ENCODE measurements at places on chromosomes 5 and 9.

GRCh38 chr9:37639841-37640240, 10.9 kb upstream of the FRMPD1 start:
- DNase-seq = no peak

- DNase-seq = no peak
These were observed 52.3 kb downstream of the CAST start for GRCh38 chr5:96714450-96714849.

- no peak for DNase-seq
These were observed 190.5 kb downstream of the DENND1A start for GRCh38 chr9:123739387-123739786.

GRCh38 chr5:40141418-40141817, 538.3 kb upstream of the PTGER4 start:
- no peak for DNase-seq

DNA sequence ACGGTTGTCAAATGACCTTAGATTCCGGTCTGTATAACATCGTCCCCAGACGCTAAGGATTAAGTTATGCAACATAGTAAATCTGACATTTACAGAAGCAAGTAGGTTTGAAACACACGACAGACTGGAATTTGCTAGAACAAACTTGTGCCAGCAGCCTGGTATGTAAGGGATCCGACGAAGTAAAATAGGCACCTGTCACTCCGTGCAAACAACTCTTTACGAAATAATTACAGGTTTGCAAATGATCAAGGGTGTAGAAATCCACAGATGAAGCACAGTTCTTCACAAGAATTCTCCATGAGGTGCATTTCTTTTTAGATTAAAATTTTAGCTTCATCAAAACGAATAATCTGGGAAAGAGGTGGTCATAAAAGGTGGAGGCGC, 508 bp downstream of the MOCS2 start:
- DNase-seq = no peak

- no peak for DNase-seq
These were observed 44.2 kb downstream of the CD180 start for GRCh38 chr5:67152400-67152799.

DNA sequence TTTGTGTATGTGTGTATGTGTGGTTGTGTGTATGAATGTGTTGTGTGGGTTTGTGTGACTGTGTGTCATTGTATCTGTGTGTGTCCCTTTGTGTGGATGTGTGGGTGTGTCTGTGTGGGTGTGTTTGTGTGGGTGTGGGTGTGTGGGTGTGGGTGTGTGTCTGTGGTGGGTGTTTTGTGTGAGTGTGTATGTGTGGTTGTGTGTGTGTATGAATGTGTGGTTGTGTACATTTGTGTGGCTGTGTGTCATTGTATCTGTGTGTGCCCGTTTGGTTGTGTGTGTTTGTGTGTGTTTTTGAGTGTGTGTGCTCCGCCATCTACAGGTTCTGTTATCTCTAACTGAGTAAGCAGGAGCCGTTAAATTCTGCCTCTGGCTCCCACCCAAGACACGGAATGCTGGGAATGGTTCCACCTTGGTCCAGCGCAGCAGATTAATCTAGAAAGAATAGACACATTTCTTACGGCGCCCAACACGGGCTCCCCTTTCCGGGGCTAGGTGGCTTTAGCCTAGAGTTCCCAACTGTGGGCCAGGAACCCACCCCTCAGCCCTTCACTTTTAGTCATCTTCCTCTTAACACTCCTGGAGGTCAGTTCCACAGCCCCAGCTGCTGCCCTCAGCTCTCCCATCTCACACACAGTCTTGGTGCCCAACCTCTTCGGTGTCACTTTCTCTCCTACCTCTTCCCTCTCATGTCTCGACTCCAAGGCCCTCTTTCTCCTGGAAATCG, 197.1 kb downstream of the TTLL11 start:
- no peak for DNase-seq

DNA sequence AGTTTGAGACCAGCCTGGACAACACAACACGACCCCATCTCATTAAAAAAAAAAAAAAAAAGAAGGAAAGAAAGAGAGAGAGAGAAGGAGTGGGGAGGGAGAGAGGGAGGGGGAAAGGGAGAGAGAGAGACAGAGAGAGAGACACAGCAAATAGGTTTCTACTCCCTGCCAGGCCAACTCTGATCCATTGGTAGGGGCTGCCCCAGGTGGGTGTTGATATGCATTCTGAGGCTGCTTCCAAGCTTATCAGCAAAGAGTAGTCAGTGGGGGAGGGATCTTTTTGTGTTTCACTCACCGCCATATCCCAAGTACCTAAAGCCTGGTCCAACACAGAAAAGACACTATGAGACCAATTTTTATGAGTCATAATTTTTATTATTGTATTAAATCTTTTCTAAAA, 57.0 kb upstream of the SAP30L start:
- no peak for DNase-seq

GRCh38 chr5:131630208-131630962, 4.6 kb downstream of the RAPGEF6 start:
- DNase-seq = no peak

DNA sequence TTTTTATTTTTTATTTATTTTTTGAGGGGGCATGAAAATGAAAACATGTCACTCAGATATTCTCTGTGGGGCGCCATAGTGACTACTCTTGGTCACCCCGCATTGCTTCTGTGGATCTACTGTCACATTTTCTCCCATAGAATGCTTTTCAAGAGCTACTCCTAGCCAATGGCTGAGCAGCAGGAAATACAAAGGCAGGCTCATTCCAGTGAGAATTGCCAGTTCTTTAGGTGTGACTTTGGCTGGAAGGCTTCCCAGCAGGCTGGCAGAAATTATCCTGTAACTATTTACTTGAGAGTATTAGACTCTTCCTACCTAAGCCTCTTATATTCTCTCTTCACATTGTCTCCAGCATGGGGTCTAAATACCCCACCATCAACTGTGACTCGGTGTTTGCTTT, 21.0 kb upstream of the PTPRD start:
- no peak for DNase-seq

GRCh38 chr5:161167016-161167767, 315.2 kb upstream of the ATP10B start:
- no peak for DNase-seq

- DNase-seq = no peak
These were observed 216.9 kb upstream of the TMEM161B start for GRCh38 chr5:88485531-88485930.

DNA sequence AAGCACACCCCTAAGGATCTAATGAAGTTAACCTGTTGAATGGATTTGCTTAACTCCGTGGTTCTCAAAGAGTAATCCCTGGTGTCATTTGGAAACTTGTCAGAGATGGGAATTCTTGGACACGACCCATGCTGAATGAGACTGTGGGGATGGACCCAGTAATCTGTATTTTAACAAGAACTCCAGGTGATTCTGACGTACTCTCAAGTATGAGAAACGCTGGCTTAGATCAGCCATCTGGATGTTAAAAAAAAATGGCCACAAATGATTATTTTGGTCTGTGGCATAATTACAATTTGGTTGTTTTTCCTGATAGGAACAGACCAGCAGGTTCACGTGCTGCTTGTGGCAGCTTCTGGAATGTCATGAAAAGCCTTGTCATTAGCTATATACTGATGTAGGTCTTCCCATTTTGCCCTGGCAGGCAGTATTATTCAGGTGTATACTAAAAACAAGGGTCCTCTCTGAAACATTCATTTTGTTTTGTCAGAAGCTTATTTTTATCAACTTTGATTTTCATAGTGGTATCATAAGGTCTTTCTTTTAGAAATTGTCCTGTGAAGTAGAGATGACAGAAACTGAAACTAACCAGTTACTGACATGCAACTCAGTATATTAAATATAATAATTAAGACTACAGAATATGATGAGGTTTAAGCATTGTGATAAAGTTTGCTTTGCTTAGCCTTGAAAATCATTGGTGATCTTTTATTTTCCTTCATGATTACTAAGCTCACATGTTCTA, 15.4 kb downstream of the CPEB4 start:
- DNase-seq = no peak

GRCh38 chr9:96417661-96418082, 498 bp downstream of the ZNF367 start:
- peak; percentile 35 for DNase-seq

DNA sequence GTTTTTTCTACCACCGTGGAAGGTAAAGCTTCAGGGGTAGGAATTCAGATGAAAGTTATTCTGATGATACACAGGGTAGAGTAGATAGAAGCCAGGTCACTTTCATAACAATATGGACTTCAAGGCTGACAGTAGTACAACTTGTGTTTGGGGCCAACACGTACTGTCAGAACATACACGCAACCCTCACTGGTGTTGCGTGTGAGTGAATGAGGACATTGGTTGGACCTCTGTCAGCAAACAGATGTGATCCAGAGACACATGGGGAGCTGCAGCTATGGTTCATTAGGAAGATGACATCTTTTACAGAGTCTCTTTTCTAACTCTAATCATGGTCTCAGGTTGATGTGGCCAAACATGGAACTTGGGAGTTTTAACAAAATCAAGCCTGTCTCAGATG, 70.1 kb upstream of the MOCS2 start:
- no peak for DNase-seq

- no peak for DNase-seq
These were observed 2031.7 kb downstream of the EFNA5 start for GRCh38 chr5:105639068-105639467.

GRCh38 chr5:161027763-161028162, 175.8 kb upstream of the ATP10B start:
- DNase-seq = no peak

GRCh38 chr5:66646570-66646969, 50.4 kb downstream of the MAST4 start:
- no peak for DNase-seq

- no peak for DNase-seq
These were observed 172.1 kb upstream of the PPP1R2B start for GRCh38 chr5:156677963-156678362.

DNA sequence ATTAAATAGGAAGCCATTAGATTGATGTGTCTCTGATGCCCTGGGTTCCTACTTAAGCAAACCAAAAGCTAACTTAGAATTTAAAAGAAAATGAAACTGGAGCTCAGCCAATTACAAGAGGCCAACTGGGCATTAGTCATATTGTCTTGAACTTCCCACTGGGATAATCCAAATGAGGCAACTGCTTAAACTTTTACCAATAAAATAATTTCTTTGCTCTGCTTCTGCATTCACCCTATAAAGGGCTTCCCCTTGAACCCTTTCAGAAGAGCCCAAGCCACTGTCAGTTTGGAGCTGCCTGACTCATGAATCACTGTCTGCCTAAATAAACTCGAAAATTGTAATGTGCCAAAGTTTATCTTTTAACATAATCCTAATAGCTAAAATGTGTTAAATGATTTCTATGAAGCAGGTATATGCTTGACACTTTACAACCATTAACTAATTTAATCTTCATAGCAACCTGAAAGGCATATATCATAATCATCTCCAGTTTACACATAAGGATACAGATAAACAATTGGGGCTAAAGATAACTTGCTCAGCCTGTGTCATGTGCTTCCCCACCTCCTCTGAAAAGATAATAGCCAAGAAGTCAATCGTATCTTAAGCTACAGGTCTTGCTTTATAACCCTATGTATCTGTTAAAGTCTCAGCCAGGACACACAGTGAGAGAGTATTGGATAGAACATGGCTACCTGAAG, 11.5 kb downstream of the GPR150 start:
- DNase-seq = no peak

GRCh38 chr5:168370831-168371230, 79.4 kb downstream of the WWC1 start:
- no peak for DNase-seq

DNA sequence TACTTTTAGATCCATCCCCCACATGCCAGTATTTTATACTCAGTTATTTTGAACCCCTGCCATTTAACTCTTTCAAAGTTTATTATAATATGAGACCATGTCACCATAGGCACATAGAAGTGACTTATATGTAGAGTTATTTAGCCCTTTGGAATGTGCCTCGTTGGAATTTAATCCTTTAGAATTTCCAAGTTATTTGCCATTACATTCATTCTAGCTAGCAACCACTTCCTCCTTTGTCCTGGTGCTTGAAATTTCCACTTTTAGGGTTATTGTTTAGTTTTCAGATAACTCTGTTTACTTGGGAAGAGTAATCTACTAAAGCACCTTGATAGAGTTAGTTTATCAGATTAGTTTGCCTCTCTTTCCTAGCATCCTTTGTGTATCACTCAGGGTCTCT, 82.8 kb upstream of the TLE1 start:
- DNase-seq = no peak

DNA sequence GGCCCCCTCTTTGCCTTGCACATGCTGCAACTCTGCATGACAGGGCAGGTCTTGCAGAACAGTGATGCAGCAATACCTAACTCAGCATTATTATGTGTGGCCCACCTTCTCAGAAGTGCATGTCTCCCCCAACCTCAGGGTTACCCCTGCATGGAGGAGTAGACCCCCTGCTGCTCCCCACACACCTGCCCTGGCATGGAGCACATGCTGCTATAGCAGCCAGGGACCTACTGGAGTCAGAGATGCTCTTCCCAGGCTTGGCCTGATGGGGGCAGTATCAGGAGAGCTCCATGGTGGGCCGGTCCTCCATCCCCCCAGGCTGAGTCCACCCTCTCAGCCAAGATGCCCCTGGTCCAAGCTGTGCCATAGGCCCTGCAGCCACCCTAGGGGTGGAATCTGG, 13.2 kb upstream of the BOD1 start:
- DNase-seq = no peak

All from activated CD4-positive, alpha-beta T cell treated with anti-CD3 and anti-CD28 coated beads, Interleukin-2, amount 50 U/mL, for 16 hours (primary cell).